NCI-H1930 (cell line): ENCODE measurements at places on chromosomes 3 and 15.
A peak's percentile ranks its signal among the peaks of the same experiment; 100 is the strongest.

DNA sequence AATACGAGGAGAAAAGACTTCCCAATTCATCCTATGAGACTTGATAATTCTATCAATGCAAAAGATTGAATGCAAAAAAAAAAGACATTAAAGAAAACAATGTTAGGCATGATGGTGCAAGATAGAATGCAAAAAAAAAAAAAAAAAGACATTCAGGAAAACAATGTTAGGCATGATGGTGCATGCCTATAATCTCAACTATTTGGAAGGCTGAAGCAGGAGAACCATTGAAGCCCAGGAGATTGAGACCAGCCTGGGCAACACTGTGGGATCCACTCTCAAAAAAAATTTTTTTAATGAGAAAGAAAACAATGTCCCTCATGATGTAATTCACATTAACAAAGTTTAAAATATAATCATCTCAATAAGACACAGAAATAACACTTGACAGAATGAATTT lies 75.9 kb downstream of the MYO9A start:
- DNase-seq, result no peak

DNA sequence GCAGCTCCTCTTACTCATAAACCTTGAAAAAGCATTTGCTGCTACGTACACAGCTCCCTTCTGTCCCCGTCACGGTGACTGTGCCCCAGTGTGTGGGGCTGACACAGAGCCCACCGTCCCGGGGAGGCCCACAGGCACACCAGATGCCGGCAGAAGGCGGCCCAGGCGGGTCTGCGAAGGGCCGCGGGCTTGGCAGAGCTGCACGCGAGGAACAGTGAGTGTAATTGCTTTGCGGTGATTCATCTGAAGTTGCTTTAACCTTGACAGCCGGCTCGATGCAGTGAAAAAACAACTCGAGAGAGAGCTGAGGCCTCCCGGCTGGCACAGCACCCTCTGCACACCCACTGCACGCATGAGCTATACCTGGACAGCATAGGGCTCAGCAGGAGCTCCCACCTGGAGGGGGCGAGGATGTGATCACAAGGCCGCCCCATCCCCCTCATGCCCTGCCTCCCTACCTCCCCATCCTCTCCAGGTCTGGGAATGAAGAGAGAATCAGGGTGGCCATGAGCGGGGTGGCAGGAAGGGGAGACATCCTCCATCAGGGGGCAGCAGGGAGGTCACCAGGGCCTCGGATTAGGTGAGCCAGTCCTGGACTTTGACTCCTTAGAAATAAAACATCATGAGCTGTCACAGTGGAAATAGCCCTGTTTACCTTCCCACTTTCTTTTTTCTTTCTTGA lies 172.7 kb downstream of the MEGF11 start:
- no peak for DNase-seq

- peak; percentile 88 for DNase-seq
These were observed at the start of gene CCDC174 for GRCh38 chr3:14651440-14652251. TSS of gene CCDC174 (plus strand) at chr3:14651762. CDS start at chr3:14651837, 75 bp downstream.

- no peak for DNase-seq
These were observed 36.8 kb upstream of the KLHL25 start for GRCh38 chr15:85831415-85832113.

GRCh38 chr15:90545095-90545494 lies 15.4 kb downstream of the CRTC3 start:
- DNase-seq, result no peak

GRCh38 chr3:58375254-58375653 lies 42.6 kb downstream of the PXK start:
- DNase-seq, result no peak

- no peak for DNase-seq
These were observed 25.3 kb upstream of the TGFBR2 start for GRCh38 chr3:30581067-30581585.

- no peak for DNase-seq
These were observed 175.0 kb downstream of the CFAP20DC start for GRCh38 chr3:58874795-58875194.

- DNase-seq, result no peak
These were observed 435.4 kb upstream of the ATP11B start for GRCh38 chr3:182357928-182358327.

GRCh38 chr15:31554261-31554660 lies 227.6 kb downstream of the KLF13 start:
- no peak for DNase-seq

- DNase-seq, result no peak
These were observed 12.3 kb upstream of the PHLDB2 start for GRCh38 chr3:111846717-111847116.

GRCh38 chr3:12870942-12871341 lies 29.6 kb upstream of the RPL32 start:
- DNase-seq, result no peak

GRCh38 chr3:10426346-10427220 lies 78.8 kb downstream of the ATP2B2 start:
- no peak for DNase-seq

- DNase-seq, result no peak
These were observed 59.4 kb downstream of the DAPK2 start for GRCh38 chr15:63986751-63987341.

- DNase-seq, result no peak
These were observed 53.3 kb downstream of the GJD2 start for GRCh38 chr15:34701536-34701935.
